ENCODE measurements at places on chromosomes 11 and 22.

GRCh38 chr11:113387605-113388211, at the start of gene ANKK1:
ANKK1 (plus strand) TSS chr11:113387779; CDS start chr11:113387885, 106 bp downstream.
- DNase-seq: no peak

GRCh38 chr11:72522186-72522585, 87.9 kb upstream of the CLPB start:
- no peak for DNase-seq

GRCh38 chr11:61513143-61513765, 4.7 kb downstream of the LRRC10B start:
- no peak for DNase-seq

DNA sequence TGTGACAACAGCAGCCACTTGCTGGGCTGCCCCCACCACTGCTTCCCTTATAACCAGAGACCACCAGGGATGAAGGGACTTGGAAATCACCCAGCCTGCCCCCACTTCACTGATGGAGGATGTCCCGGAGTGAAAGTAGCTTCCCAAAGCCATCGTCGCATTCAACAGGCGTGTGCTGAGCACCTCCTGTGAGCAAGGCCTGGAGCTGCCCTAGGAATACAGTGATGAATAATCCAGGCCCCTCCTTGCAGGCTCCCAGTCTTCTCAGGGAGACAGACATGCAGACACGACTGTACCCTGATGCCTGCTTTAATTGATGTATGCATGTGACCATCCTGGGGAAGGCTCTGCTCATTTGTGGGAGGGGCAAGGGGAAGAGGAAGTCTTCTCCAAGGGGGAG, 22.6 kb downstream of the PTPN5 start:
- DNase-seq: no peak

DNA sequence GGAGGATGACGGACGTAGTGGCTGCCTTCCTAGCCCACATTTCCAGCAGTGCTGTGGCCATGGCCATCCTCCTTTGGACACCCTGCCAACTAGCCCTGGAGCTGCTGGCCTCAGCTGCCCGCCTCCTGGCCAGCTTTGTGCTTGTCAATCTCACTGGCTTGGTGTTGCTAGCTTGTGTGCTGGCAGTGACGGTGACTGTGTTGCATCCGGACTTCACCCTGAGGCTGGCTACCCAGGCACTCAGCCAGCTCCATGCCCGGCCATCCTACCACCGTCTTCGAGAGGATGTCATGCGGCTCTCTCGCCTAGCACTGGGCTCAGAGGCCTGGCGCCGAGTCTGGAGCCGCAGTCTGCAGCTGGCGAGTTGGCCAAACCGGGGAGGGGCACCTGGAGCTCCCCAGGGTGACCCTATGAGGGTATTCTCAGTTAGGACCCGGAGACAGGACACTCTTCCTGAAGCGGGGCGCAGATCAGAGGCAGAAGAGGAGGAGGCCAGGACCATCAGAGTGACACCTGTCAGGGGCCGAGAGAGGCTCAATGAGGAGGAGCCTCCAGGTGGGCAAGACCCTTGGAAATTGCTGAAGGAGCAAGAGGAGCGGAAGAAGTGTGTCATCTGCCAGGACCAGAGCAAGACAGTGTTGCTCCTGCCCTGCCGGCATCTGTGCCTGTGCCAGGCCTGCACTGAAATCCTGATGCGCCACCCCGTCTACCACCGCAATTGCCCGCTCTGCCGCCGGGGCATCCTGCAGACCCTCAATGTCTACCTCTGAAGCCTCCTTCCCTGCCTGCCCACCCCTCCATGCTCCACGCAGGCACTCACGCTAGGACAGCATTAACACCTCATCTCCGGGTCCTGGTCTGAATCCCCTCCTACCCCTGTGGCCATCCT, 1.6 kb downstream of the RNF26 start:
- DNase-seq: no peak

- DNase-seq: no peak
Observed at GRCh38 chr22:25668437-25668836, 73.6 kb upstream of the MYO18B start.

GRCh38 chr11:44380009-44380313, 70.0 kb upstream of the ALX4 start:
- DNase-seq: no peak

DNA sequence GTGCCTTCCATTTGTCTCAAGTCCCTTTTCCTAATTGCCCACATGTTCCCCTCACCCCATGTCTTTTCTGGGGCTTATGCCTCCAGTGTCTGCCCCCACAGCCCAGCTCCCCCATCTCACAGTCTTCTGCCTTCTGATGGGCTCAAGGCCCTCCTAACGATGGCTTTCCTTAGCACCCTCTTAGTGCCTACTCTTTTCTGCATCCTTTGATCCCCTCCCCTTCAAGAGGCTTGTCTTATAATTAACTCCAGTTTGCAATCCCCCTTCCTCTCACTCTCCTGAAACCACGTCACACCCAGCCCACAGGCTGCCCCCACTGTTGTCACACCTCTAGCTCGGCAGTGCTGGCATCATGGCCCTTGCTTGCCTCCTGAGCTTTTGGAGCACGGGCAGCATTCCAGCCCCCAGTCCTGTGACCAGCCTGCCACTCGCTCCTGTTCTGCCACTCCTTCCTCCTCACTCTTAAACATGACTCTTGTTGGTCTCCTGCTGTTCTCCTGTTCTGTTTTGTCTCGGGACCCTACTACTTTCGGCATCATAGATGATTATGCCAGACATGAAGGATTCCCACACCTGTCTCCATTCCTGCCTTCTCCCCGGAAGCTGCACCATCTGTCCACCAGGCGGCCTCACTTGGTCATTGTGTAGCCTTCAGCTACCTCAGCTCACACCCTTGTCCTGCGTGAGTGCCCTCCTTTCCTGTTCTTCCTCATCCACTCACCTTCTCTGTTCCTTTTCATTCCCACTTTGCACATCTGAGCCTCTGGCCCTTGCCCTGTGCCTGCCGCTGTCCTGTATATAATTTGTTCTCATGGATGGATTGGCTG, 26.1 kb downstream of the UBE2L3 start:
- no peak for DNase-seq

- DNase-seq: no peak
Observed at GRCh38 chr22:27833803-27834202, 32.2 kb upstream of the MN1 start.

- no peak for DNase-seq
Observed at GRCh38 chr22:39212721-39213376, 31.9 kb downstream of the PDGFB start.

- DNase-seq: no peak
Observed at GRCh38 chr11:131912134-131912533, 541.7 kb downstream of the NTM start.

GRCh38 chr11:8724682-8725081, 42.1 kb downstream of the RPL27A start:
- no peak for DNase-seq

DNA sequence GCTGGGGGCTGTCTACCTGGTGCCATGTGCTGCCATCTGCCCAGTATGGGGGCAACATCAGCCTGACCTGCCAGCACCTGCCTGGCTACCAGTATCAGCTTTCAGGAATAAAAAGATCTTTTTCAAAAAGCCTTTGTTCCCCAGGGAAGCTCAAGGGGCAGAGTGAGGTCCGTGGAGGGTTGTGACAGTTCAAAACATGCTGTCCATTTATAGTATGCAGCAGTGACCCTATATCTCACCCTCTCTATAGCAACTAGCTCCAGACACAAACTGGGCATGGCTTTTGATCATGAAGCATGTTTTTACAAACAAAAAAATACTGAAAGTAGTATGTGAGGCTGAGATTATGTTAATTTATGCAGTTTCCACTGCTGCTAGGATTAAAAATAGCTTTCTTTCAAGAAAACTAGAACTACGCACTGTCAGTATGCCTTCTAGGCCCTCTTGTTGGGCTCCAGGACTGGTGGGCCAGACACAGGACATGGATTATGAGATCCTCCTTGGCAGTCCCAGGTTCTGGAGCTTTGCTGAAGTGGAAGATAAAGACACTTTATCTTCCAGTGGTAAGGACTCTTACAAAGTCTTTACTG, 23.4 kb downstream of the NAV2 start:
- DNase-seq: no peak

GRCh38 chr22:43090130-43090789, 1.1 kb upstream of the TTLL1 start:
- DNase-seq: no peak

- no peak for DNase-seq
Observed at GRCh38 chr11:2810411-2811205, 75.0 kb downstream of the CDKN1C start.

DNA sequence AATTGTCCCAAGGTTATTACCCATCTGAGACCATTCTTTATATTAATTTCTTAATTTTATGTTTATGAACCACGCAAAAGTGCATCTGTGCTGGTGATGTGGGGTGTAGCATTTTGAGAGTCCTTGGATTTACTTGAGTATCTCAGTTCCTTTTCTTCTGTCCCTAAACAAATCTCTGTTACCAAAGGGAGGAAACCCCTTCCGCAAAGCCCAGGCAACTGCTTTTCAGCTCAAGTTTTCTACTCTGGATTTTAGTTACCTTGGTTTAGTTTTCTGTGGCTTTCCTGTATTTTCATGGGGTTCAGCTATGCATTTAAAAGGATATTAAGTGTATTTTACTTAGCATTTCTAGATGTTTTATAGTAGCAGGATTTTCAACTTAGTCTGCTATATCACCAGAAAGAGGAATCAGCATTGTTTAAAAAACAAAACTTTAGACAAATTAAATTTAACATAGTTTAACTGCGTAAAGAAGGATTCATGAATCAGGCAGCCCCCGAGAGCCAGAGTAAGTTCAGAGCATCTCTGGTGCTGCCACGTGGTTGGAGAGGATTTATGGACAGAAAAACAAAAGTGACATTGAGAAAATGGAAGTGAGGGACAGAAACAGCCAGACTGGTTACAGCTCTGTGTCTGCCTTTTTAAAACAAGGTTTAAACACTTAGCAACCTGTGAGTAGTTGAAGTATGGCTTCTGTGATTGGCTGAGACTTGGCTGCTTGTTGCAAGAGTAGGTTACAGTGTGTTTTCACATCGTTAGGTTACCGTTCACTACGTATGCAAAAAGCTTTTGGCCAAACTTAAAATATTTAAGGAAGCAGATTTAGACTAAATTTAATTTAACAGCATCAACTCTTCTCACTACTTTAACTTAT, 9.6 kb downstream of the ADM start:
- DNase-seq: no peak

GRCh38 chr22:47032956-47033647, 270.7 kb downstream of the TBC1D22A start:
- DNase-seq: no peak

- no peak for DNase-seq
Observed at GRCh38 chr11:24762076-24762475, 265.2 kb downstream of the LUZP2 start.

- no peak for DNase-seq
Observed at GRCh38 chr11:46380340-46381047, 975 bp upstream of the MDK start.

DNA sequence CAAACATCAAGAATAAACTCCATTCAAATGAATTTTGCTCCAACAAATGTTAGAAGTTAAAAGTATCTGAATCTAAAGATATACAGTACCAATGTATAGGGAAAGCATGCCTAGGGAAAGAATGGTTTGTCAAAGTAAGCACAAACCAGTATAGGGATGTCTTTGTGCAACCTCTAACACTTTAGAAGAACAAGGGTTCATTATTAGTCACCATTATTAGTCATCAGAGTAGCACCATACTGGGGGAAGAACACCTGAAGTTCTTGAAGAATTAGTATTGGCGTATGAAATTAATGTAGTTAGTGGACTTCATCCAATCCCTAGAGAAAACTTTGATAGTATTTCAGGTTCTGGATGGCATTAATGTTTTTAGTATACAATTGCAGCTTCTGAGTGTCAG, 943.7 kb downstream of the METTL15 start:
- no peak for DNase-seq

GRCh38 chr22:49228431-49229037, 599.1 kb downstream of the BRD1 start:
- no peak for DNase-seq
